Panc1 (cell line): ENCODE measurements at places on chromosomes 7 and 10. TPM values are rescaled to one million over a fixed set of nuclear protein-coding genes. Genes with fewer than 3 reads are reported as not detected.

DNA sequence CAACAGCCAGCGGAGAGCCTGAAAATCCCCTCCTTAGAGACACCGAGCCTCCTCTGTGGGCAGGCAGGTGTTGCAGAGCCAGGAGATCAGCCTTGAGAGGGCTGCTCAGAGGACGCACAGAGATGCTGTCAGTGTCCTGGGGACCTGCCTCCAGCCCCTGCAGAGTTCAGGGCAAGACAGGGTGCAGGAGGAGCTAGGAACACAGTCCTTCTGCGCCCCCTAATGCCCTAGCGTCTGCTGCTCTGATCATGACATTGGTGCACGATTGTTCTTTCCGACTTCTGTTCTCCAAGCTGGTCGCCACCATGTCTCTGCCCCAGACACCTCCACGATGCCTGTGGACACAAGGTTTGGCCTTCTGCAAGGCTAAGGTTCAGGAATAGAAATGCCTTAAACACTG is 613.7 kb upstream of the MKI67 start:
- H3K27me3 ChIP-seq, result peaks cover 39% of the 10 kb centered on the region
- H3K4me3 ChIP-seq, result no peak overlapping the region
- H3K27ac ChIP-seq, result no peak overlapping the region
- no peaks in the 10 kb centered on the region for H3K4me1 ChIP-seq
- DNase-seq, result no peak

- H3K27me3 ChIP-seq, result no peaks in the 10 kb centered on the region
- H3K4me3 ChIP-seq, result no peak overlapping the region
- peaks cover 36% of the 10 kb centered on the region for H3K4me1 ChIP-seq
- DNase-seq, result no peak
- no peaks in the 10 kb centered on the region for H3K36me3 ChIP-seq
- no peak overlapping the region for H3K27ac ChIP-seq
Measured at GRCh38 chr7:43590862-43591557, 8.1 kb downstream of the STK17A start.

GRCh38 chr10:104209575-104210198 is 22.5 kb downstream of the CFAP43 start:
- no peaks in the 10 kb centered on the region for H3K4me1 ChIP-seq
- no peak overlapping the region for H3K27ac ChIP-seq
- DNase-seq, result no peak
- no peak overlapping the region for H3K4me3 ChIP-seq
- no peaks in the 10 kb centered on the region for H3K36me3 ChIP-seq

DNA sequence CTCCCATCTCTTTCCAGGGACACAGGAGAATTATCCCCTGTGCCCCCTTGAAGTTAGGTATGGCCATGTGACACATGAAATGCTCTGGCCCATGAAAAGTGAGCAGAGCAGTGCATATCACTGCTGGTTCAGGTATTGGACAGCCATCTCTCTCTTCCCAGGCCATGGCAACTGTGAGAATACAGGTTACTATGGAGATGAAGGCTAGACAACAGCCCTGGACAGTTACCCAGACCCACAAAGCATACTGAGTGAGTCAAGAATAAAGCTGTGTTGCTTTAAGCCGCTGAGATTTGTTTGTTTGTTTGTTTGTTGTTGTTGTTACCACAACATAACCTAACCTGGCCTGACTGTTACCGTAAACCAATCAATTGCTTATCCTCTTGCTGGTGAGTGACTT is 722.3 kb downstream of the KCNMA1 start:
- H3K4me3 ChIP-seq, result no peak overlapping the region
- H3K36me3 ChIP-seq, result no peaks in the 10 kb centered on the region
- no peaks in the 10 kb centered on the region for H3K4me1 ChIP-seq
- no peaks in the 10 kb centered on the region for H3K27me3 ChIP-seq
- DNase-seq, result no peak
- H3K27ac ChIP-seq, result no peak overlapping the region

- H3K36me3 ChIP-seq, result no peaks in the 10 kb centered on the region
- H3K27me3 ChIP-seq, result no peaks in the 10 kb centered on the region
- H3K4me1 ChIP-seq, result no peaks in the 10 kb centered on the region
- no peak for DNase-seq
Measured at GRCh38 chr10:74246495-74246894, 95.5 kb downstream of the ADK start.

GRCh38 chr10:58578366-58578765 is 65.7 kb downstream of the BICC1 start:
- no peak for DNase-seq
- H3K27ac ChIP-seq, result no peak overlapping the region
- H3K4me1 ChIP-seq, result no peaks in the 10 kb centered on the region
- no peak overlapping the region for H3K4me3 ChIP-seq

GRCh38 chr10:13511409-13511808 is 17.4 kb downstream of the BEND7 start:
- no peak overlapping the region for H3K4me3 ChIP-seq
- H3K27me3 ChIP-seq, result no peaks in the 10 kb centered on the region
- H3K27ac ChIP-seq, result no peak overlapping the region
- DNase-seq, result no peak
- H3K36me3 ChIP-seq, result no peaks in the 10 kb centered on the region

DNA sequence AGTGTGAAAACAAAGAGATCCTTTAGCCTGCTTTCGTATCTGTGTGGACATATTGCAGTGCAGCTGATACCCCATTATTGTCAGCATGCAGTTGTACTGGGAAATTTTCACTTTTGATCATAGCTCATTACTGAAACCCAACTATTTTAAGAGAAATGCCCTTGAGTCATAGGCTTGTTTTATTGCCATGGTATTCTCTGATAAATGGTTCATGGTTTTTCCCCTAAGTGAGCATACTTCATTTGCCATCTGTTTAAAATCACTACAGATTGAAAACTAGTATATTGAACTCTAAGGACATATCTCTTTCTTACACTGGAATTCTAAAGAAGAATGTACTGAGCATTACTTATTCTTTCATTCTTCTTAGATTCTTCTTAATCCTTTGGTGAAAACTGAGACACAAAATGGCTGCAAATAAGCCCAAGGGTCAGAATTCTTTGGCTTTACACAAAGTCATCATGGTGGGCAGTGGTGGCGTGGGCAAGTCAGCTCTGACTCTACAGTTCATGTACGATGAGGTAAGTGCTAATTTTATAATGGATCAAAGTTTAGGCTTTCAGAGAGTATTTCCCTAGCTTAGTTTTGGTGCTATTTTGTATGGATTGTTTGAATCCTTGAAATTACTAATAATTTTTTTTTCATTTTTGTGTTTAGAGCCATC is 63.0 kb downstream of the RALA start:
- no peaks in the 10 kb centered on the region for H3K36me3 ChIP-seq
- H3K4me3 ChIP-seq, result no peak overlapping the region
- no peak for DNase-seq
- no peaks in the 10 kb centered on the region; the same call in 1 of the 2 replicates for H3K4me1 ChIP-seq
- H3K27ac ChIP-seq, result no peak overlapping the region
- no peaks in the 10 kb centered on the region for H3K27me3 ChIP-seq

- no peaks in the 10 kb centered on the region for H3K4me1 ChIP-seq
- no peak overlapping the region for H3K4me3 ChIP-seq
- H3K36me3 ChIP-seq, result no peaks in the 10 kb centered on the region
- no peak for DNase-seq
- no peak overlapping the region for H3K27ac ChIP-seq
- no peaks in the 10 kb centered on the region for H3K27me3 ChIP-seq
Measured at GRCh38 chr10:129622736-129623135, 155.7 kb downstream of the MGMT start.

GRCh38 chr7:17374157-17374556 is 75.7 kb downstream of the AHR start:
- DNase-seq, result no peak
- H3K27me3 ChIP-seq, result no peaks in the 10 kb centered on the region
- no peak overlapping the region for H3K27ac ChIP-seq

GRCh38 chr10:132096863-132097478 is 31.2 kb downstream of the JAKMIP3 start:
- H3K4me1 ChIP-seq, result peaks cover 21% of the 10 kb centered on the region
- no peak overlapping the region for H3K4me3 ChIP-seq
- H3K36me3 ChIP-seq, result no peaks in the 10 kb centered on the region
- H3K27ac ChIP-seq, result peak overlapping the region; percentile 52; the same call in 1 of the 2 replicates
- no peak for DNase-seq

GRCh38 chr10:107807836-107808235 is 643.3 kb upstream of the SORCS1 start:
- H3K36me3 ChIP-seq, result no peaks in the 10 kb centered on the region
- H3K27me3 ChIP-seq, result no peaks in the 10 kb centered on the region
- no peak for DNase-seq
- H3K27ac ChIP-seq, result no peak overlapping the region

DNA sequence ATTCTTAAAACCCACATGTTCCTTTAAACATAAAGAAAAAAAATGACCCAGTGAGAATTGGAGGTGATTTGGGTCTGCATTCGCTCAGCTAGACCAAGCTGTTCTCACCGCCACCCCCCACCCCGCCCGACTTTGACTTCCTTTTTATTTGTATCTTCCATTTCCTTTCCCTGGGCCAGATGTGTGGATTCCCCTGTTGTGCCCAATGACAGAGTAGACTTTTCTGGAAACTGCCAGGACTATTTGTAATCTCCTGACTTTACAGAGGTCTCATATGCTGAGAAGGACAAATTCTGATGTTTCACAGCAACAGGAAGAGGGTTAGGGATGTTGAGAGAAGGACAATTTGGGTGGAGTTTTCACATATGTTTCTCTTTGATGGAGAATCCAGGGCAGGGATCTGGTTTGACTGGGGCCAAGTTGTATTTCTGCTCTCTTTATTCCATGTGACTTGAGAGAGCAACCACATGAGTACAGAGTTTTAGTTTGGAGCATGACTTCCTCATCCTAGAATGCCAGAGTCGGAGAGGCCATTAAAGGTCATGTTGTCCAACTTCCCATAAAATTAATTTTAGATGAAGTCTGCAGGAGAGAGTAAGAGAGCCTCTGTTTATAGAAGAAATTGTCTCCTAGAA is 1023.2 kb downstream of the LRMDA start:
- H3K4me1 ChIP-seq, result no peaks in the 10 kb centered on the region
- H3K4me3 ChIP-seq, result no peak overlapping the region
- peaks cover 13% of the 10 kb centered on the region for H3K27me3 ChIP-seq
- no peak for DNase-seq
- no peaks in the 10 kb centered on the region for H3K36me3 ChIP-seq
- no peak overlapping the region for H3K27ac ChIP-seq

- H3K4me1 ChIP-seq, result no peaks in the 10 kb centered on the region
- no peak overlapping the region for H3K27ac ChIP-seq
- no peak overlapping the region for H3K4me3 ChIP-seq
- no peak for DNase-seq
Measured at GRCh38 chr7:116902867-116903266, 40.5 kb downstream of the CAPZA2 start.

DNA sequence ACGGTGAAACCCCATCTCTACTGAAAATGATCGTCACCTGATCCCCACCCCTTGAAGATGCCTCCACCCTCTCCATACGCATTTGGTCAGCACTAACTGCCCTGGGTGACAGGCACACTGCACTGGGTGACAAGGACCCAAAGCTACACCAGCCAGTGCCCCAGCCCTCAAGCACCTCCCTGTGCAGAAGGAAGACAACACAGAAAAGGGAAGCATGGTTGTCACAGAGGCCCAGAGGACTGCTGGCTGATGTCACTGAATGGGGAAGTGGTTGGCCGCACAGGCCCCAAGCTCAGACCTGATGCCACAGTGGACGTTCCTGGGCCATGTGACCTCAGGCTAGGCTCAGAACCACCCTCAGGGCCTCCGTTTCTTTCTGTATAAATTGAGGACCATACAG is 4.2 kb upstream of the PILRA start:
- H3K27me3 ChIP-seq, result no peaks in the 10 kb centered on the region
- no peak for DNase-seq
- H3K4me1 ChIP-seq, result 0 out of 2 replicates have a peak, but pooled peaks cover 3% of the 10 kb centered on the region
- no peak overlapping the region for H3K27ac ChIP-seq
- no peaks in the 10 kb centered on the region for H3K36me3 ChIP-seq

DNA sequence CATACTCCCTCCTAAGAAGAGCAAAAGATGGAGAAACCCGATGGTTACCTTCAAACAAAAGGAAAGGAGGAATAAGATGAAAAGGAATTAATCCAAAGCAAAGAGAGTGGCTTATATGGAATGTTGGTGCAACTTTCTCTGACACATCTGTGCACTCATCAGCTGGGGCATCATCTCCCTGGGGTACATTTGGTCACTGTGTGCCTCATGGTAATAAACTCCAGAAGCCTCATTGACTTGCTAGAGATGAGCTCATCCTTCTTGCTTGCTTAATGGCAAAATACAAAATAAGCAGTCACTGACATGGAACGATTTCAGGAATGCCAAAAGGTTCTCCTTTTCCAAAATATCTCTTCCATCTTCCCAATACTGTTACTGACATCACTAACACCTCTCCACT is 22.5 kb downstream of the CAV1 start:
- peaks cover 33% of the 10 kb centered on the region for H3K36me3 ChIP-seq
- H3K27me3 ChIP-seq, result no peaks in the 10 kb centered on the region
- H3K4me1 ChIP-seq, result peaks cover 68% of the 10 kb centered on the region
- H3K4me3 ChIP-seq, result no peak overlapping the region
- no peak overlapping the region for H3K27ac ChIP-seq

- 0 out of 2 replicates have a peak, but pooled peaks cover 2% of the 10 kb centered on the region for H3K36me3 ChIP-seq
- H3K4me3 ChIP-seq, result no peak overlapping the region
- H3K4me1 ChIP-seq, result no peaks in the 10 kb centered on the region
- H3K27ac ChIP-seq, result no peak overlapping the region
- no peaks in the 10 kb centered on the region for H3K27me3 ChIP-seq
Measured at GRCh38 chr7:140042386-140042670, 20.4 kb downstream of the PARP12 start.

DNA sequence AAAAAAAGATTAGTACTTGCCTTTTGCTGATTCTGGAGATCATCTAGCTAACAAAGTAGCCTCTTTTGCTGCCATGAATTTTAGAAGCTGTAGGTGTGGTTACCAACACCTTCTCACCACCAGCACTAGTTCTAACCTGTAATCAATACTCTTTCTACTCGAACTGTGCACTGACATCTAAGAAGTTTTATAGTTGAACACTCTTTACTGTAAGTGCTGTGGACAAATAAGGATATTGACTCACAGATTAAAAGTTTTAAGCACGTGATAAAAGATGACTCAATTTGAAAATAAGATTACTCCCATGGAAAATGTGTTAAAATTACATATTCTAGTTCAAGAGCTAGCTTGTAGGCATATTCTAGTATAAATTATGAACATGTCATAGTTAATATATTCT is 89.9 kb downstream of the REEP3 start:
- peaks cover 7% of the 10 kb centered on the region; the same call in 1 of the 2 replicates for H3K36me3 ChIP-seq
- H3K27ac ChIP-seq, result no peak overlapping the region
- no peaks in the 10 kb centered on the region for H3K27me3 ChIP-seq

GRCh38 chr10:28387140-28387539 is 84.3 kb upstream of the MPP7 start:
- DNase-seq, result no peak
- no peaks in the 10 kb centered on the region for H3K36me3 ChIP-seq
- H3K4me1 ChIP-seq, result no peaks in the 10 kb centered on the region; the same call in 1 of the 2 replicates
- no peak overlapping the region for H3K27ac ChIP-seq
- no peak overlapping the region for H3K4me3 ChIP-seq
- H3K27me3 ChIP-seq, result peaks cover 2% of the 10 kb centered on the region; the same call in 1 of the 2 replicates

Gene MUC12
- 6.8 TPM for total RNA-seq

Gene FRMD4A
- 7.1 TPM for total RNA-seq

Gene PNLIPRP2
- total RNA-seq, result 0.72 TPM

Gene GIMAP5
- total RNA-seq, result 0.51 TPM

Gene ATG9B
- 0.98 TPM for total RNA-seq

Gene KIF5B
- 89.9 TPM for total RNA-seq

Gene C10orf105
- not detected for total RNA-seq

Gene UCN3
- not detected for total RNA-seq

Gene ANKRD30A
- total RNA-seq, result not detected

Gene GATA3
- 5.9 TPM for total RNA-seq

Gene PDZD7
- 1.8 TPM for total RNA-seq

Gene KIF11
- 47.8 TPM for total RNA-seq

Gene SUV39H2
- total RNA-seq, result 21.9 TPM

Gene ATOH7
- 0.28 TPM for total RNA-seq
